ENCODE measurements at places on chromosomes 12 and 14.

DNA sequence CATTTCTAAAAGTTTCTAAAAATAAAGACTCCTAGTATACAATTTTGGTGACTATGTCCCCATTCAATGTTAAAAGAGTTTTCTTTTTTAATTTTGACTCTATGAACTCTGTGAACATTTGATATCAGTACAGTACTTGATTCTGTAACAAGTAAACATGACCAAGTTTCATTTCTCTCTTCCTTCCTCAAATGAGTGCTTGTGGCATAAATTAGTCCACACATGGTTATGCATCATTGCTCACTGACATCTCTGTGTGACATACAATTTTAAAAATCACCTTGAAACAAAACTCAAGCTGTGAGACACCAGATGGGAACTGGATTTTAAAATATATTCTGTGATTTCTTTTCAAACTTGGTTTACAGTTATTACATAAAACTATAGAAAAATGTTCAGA, 253.9 kb upstream of the MDGA2 start:
- no peak for DNase-seq

GRCh38 chr14:91175291-91176201, 61.7 kb downstream of the DGLUCY start:
- no peak for DNase-seq

GRCh38 chr12:34601689-34602088, 579.4 kb downstream of the ALG10 start:
- DNase-seq, result no peak

GRCh38 chr14:63938198-63939005, 85.6 kb downstream of the SYNE2 start:
- no peak for DNase-seq

DNA sequence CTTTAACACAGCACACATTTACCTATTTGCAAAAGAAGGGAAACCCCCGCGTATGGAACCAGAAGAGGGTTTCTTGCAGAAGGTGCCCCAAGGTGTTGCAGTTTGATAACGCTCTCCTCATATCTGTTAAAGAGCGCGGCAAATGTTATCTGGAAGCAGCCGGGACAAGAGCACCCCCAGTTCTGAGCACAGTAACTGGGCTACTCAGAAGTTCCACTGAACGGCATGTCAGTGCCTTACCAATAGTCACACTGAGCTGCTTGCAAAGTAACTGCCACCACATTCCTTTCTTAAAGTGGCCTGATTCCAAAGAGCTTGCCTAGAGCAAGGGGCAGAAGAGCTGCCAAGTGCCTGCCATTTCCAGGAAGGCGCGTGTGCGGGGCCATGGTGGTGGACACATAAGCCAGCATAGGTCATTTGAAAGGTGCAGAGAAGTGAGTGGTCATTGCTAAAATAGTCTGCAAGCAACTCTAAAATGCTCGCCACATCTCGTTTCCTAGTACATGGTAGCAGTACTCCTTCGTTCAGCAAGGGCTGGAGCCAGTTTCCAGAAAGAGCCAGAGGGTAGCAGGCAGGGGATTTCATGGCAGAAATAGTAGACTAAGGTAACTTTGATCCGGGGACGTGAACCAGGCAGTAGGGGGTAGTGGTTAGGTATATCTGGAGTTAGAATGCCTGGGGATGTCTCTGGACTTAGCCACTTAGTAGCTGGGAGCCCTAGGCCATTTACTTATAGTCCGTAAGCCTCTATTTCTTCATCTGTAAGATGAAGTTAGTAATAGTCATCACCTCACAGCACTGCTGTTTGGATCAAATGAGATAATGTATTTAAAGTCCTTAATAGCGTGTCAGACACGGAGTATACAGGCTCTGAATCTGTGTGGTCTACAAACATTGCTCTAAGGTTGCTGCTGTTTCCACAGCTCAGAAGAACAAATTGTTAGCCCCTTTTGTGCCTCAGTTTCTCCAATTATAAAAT, 37.6 kb downstream of the SPTB start:
- no peak for DNase-seq
